ENCODE measurements at places on chromosomes 7 and 10.

- DNase-seq: no peak
Observed at GRCh38 chr7:129188372-129188891, at the start of gene SMO. Gene SMO (plus strand): TSS chr7:129188633. CDS start chr7:129189152, 519 bp downstream.

DNA sequence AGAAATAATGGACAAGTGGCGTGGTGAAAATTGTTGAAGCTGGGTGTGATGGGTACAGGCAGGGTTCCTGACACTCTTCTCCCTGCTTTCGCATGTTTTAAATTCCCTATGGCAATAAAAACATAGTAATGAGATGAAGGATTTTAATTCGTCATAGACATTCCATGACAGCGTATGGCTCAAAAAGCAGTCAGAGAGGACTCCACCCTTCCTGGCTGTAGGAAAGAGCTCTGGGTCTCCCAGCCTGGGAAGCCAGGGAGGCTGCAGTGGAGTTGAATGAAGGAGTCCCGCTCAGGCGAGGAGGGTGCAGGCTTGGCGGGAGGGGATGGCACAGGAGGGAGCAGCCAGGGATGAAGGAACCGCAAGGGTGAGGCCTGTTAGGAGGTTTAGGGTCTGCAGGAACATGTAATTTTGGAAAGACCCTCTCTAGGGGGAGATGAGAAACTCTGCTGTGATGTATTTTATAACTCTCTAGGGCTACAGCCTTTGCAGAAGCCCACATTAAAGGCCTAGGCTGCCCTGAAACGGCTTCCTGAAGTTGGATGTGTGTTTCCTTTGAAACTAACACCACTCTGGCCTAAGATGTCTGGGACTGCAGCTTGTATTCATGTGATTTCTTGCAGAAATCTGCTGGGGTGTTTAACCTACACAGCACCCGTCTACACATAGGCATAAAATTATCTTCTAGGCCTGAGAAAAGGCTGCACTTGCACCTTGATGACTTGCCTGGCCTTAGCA is 7.6 kb upstream of the LARP4B start:
- no peak for DNase-seq

- no peak for DNase-seq
Observed at GRCh38 chr10:70341016-70341415, 41.4 kb downstream of the LRRC20 start.

DNA sequence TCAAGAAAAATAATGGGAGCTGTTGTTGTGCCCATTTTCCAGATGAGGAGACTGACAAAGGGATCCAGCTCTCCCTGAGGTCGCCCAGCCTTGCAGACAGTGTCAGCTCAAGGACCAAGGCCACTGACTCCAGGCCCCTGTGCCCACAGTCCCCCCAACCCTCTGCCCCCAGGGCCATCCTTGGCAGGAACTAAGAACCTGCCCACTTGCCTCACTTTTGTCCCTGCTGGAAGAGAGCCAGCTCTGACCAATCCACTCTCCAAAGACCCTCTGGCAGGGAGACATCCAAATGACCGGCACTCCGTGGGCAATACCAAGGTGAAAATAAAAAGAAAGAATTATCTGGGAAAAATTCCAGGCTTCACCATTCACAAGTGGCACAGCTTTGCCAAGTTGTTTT is 101.3 kb downstream of the TCERG1L start:
- DNase-seq: no peak

DNA sequence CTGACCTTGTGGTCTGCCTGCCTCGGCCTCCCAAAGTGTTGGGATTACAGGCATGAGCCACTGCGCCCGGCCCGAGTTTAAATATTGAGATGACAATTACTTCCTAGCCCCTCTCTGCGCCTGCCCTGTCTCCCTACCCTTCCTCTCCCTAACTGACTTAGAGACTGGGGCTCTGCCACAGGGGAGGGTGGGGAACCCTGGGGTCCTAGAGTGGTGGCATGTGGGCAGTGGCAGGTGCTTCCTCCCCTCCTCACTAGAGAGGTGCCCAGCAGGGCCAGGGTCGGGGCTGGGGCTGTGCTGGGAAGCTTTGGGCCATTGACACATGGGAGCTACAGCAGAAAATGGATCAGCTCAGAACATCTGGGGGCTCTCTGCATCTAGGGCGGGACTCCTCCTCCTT is 7.0 kb upstream of the ACHE start:
- DNase-seq: no peak

DNA sequence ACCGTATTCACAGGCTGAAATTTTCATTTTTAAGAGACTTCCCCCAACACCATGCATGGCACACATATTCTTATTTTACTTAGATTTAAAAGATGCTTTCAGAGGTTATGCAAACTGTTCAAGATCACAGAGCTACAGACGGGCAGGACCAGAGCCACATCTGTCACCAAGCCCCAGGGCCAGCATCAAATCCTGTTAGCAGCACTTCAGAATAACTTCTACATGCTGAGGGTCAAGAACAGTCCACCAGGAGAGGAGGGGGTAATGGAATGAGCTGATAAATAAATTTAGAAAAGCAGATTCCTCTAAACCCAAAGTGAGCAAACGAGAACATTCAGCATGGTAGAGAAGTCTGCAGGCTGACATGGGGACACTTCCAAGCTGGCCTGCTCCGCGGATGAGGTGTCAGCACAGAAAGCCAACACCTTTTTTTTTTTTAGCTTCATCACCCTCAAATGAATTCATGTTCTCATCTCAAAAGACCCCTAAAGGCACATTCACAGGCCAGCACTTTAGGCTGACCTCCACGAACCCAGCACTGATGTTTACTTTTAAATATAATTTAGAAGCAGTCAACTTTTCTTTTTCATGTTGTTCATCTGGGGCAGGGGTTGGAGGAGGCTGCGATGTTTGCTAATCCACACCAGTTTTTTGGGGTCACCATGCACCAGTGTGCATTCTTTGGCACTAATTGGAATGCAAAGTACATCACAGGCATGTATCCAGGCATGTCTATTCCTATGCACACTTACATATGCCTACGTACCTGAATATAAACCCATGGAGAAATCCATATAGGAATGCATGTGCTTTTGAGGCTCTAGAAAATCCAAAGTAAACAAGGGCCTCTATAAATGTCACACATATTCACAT is 249.0 kb downstream of the TNS3 start:
- no peak for DNase-seq

- no peak for DNase-seq
Observed at GRCh38 chr7:77293046-77293445, 93.4 kb upstream of the FGL2 start.
